GM13976 (cell line): ENCODE measurements at places on chromosomes 12 and 14.

GRCh38 chr12:68285541-68285940, 32.1 kb upstream of the IL22 start:
- no peak for DNase-seq

- no peak for DNase-seq
These were observed 13.5 kb downstream of the SLC38A2 start for GRCh38 chr12:46358791-46359666.

- peak; percentile 81 for DNase-seq
These were observed at the start of gene BMP4 for GRCh38 chr14:53956427-53957201. Gene BMP4 (minus strand): TSS chr14:53956825. CDS start chr14:53952222, 4,603 bp downstream.

GRCh38 chr14:72341686-72342085, 409.5 kb downstream of the RGS6 start:
- DNase-seq: no peak

GRCh38 chr14:69048456-69048855, 69.4 kb upstream of the ACTN1 start:
- DNase-seq: no peak
